Smooth muscle cell of the pulmonary artery (primary cell): ENCODE measurements at places on chromosomes 3 and 15. TPM values are rescaled to one million over a fixed set of nuclear protein-coding genes. Genes with fewer than 3 reads are reported as not detected.

Gene CTXND1
- total RNA-seq = not detected in 2 replicates

Gene MED12L
- total RNA-seq = 0.17 and 1.0 TPM in 2 replicates

Gene C3orf20
- total RNA-seq = under 0.01 and 0.07 TPM in 2 replicates

Gene FBLN2
- 133 and 498 TPM in 2 replicates for total RNA-seq

Gene ZNF860
- 0.33 and 0.46 TPM in 2 replicates for total RNA-seq

Gene C3orf70
- total RNA-seq = 0.46 and 1.6 TPM in 2 replicates

Gene COL8A1
- total RNA-seq = 133 and 540 TPM in 2 replicates

Gene RASSF1
- total RNA-seq = 34.3 and 37.3 TPM in 2 replicates

Gene DNASE1L3
- total RNA-seq = 0.07 TPM in 1 of 2 replicates, not detected in the other

Gene NR1D2
- total RNA-seq = 30.4 and 43.5 TPM in 2 replicates

Gene SEMA6D
- 4.4 and 12.3 TPM in 2 replicates for total RNA-seq

Gene CDCP1
- 20.7 and 87.6 TPM in 2 replicates for total RNA-seq

Gene CHRD
- total RNA-seq = 1.5 and 10.9 TPM in 2 replicates

Gene CASR
- not detected in 2 replicates for total RNA-seq

Gene SNTN
- total RNA-seq = not detected in 2 replicates

Gene TGM5
- 0.26 TPM in 1 of 2 replicates, not detected in the other for total RNA-seq

Gene SMCO1
- not detected in 2 replicates for total RNA-seq

Gene NMB
- 4.9 and 7.1 TPM in 2 replicates for total RNA-seq

Gene POLQ
- 1.3 and 2.6 TPM in 2 replicates for total RNA-seq

Gene SAXO2
- 0.30 and 0.85 TPM in 2 replicates for total RNA-seq
